ENCODE measurements at places on chromosomes 16 and 17.

- no peak for DNase-seq
Measured at GRCh38 chr17:72635034-72635635, 457.4 kb downstream of the SLC39A11 start.

DNA sequence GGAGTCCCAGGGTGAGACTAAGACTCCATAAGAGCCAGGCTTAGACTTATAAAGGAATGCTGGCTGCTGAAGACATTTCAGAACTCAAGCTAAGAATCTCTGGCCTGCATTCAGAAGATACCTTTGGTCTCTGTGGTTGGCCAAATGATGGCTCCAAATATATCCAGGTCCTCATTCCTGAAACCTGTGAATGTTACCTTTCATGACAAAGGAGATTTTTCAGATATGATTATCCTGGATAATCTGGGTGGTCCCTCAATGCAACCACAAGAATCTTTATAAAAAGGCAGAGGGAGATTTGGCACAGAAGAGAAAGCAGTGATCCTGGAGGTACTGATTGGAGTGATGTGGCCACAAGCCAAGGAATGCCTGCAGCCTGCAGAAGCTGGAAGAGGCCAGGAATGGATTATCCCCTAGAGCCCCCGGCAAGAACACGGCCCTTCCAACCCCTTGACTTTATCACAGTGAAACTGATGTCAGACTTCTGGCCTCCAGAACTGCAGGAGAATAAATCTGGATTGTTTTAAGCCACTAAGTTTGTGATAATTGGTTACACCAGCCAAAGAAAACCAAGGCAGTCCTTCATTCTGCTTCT, 253.3 kb downstream of the SLC39A11 start:
- DNase-seq = no peak

DNA sequence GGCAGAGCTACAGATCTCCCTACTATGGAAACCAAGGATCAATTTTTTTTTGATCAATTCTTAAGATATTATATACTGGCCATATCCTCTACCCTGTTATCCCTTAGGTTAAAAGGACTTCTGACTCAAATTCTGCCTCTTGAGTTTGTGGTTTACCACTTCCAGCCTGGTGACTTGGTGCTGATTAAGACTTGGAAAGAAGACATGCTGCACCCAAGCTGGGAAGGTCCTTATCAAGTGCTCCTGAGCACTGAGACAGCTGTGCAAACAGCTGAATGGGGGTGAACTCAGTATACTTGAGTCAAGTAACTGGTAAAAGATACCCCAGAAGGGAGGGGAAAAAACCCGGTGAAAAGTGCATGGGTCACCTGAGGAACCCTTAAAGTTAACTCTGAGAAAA, 20.5 kb upstream of the SPACA3 start:
- no peak for DNase-seq

DNA sequence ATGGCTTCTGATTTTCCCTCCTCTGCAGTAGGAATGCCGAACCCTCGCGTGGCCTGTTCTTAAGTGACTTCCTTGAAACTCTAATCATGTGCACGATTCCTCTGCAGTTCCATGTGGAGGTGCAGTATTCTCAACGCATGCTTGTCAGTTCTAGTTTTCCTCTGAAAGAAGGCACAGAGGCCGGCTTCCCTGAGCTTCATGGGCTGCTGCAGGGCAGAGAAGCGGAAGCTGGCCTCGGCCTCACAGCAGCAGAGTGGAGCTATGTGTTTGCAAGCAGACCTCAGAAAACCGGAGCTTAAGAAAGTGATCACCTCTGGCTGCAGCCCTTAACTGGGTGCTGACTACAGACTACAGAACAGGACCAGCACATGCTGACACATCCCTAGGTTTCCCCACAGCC, 500.7 kb downstream of the GRIN2A start:
- no peak for DNase-seq

DNA sequence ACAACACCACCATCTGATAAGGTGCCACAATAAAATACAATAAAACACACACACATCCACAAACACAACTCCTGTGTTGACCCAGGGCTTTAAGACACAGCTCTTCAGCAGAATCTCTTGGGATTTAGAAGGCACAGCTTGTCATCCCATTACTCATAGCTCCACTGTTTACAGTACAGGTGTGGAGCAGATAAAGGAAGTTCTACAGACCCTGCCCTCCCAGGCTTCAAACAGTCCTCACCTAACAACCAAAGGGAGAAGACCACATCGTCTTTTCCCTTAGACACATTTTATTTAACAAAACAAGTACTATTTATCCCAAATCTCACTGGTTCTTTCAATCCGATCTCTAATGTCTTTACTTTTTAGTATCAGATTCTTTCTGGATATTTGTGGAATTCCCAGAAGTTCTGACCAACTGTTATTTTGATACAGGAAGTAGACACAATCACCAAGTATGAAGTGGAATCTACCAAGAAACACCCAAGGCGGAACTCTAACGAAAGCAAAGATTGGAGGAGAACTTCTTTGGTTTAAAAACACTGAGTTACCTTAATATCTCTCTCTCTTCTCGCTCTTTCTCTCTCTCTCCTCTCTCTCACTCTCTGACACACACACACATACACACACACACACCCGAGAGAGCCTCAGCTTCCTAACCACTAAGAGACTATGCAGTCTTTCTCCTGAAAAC, 46.1 kb downstream of the CYTH1 start:
- no peak for DNase-seq

GRCh38 chr17:60851181-60851580, 173.5 kb downstream of the BCAS3 start:
- no peak for DNase-seq

GRCh38 chr17:45313996-45314740, 2.7 kb downstream of the MAP3K14 start:
- DNase-seq = no peak

GRCh38 chr16:9159839-9160550, 68.6 kb downstream of the HAPSTR1 start:
- DNase-seq = no peak
